NCI-H1417 treated with DMSO at 0.1 percent for 48 hours (cell line): ENCODE measurements at places on chromosomes 6 and 20.

DNA sequence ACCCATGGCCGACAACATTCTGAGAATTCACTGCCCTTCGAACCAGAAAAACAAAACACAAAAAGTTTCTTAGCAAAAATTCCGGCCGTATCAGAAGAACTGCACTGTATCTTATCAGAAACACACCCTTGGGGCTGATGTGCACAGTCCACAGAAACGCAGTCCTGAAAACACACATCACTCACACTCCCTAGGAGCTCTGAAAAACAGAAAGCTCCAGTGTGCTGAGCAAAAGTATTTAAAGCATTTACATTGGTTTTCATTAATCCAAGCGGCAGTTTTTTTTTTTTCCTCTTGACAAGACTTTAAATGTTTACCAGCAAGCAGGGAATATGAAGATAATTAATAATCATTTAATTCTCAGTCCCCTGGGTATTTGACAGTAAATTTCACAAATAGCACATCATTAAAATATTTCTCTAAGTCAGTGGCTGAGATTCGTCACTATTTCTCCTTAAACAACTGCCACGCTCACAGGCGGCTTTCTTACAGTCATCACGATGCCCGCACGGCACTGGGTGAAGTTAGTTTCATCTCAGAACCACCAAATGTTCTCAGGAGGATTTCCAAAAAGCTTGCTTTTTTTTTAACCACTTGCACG is 13.3 kb downstream of the NFATC2 start:
- no peak for DNase-seq

DNA sequence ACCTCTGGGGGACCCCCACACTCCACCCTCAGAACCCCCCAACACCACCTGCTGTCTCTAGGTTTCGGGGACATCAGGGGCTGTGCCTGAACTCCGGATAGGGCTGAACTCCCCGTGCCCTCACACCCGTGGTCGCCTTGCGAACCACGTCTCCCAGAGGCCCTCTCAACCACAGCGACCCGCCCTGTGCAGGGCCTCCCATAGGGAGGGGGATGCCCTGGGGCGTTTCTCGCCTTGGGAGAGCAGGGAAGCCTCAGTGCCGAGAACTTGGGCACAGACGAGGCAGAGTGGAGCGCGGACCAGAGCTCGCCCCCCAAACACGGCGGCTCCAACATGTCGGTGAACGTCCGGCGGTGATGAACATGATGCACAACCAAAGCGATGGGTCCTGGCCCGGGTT is 6.8 kb downstream of the FRMD1 start:
- no peak for DNase-seq

- no peak for DNase-seq
Measured at GRCh38 chr6:147227770-147228320, 23.6 kb downstream of the STXBP5 start.

DNA sequence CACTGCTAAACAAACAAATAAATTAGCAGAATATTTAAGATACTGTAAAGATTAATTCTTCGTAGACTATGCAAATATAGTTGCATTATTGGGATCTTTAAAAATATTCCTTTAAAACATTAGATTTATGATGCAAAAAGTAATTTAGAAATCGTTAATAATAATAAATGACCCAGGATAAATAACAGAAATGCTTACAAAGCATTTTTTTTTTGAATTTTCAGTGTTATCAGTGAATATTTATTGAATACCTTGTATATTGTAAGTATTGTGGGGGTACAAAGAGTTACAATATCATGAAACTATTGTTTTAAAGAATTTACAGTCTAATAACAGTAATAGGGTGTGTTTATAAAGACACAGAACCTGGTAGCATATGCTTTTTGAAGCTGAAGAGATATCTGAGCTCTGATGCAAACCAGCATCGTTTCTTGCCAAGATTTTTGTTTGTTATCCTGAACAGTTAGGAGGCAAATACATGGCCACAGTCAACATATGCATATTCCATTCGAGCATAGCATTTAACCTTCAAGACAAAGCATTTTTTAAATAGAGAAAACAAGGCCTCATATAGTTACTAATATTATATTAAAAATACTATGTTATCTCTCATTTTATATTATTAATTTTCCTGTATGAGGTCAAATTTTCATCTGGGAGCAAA is 487.2 kb downstream of the PHF3 start:
- no peak for DNase-seq

- no peak for DNase-seq
Measured at GRCh38 chr6:17457956-17458355, 64.6 kb downstream of the CAP2 start.

GRCh38 chr20:52379723-52380336 is 188.3 kb upstream of the ZFP64 start:
- no peak for DNase-seq

DNA sequence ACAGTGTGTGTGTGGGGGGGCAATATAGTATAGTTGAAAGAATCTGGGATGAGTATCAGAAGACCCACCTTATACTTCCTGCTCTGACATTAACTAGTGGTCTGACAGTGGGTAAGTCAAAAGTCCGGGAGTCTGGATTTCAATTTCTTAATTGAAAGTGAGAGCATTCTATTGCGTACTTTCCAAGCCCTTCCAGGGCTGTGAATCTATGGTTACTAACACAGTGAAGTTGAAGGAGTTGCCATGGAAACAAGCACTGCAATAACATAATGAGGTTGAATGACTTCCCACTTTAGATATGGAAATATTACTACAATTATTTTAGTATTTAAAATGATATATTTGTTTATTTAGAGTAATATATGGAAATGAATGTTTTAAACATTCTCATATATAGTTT is 80.2 kb downstream of the MLIP start:
- no peak for DNase-seq

- DNase-seq: no peak
Measured at GRCh38 chr6:125117818-125118217, 35.8 kb upstream of the TPD52L1 start.

GRCh38 chr6:157602521-157603295 is 220.3 kb upstream of the SNX9 start:
- DNase-seq: no peak

GRCh38 chr6:115194981-115195638 is 852.3 kb upstream of the HS3ST5 start:
- DNase-seq: no peak

- DNase-seq: no peak
Measured at GRCh38 chr20:18545566-18545965, 21.7 kb upstream of the SMIM26 start.

DNA sequence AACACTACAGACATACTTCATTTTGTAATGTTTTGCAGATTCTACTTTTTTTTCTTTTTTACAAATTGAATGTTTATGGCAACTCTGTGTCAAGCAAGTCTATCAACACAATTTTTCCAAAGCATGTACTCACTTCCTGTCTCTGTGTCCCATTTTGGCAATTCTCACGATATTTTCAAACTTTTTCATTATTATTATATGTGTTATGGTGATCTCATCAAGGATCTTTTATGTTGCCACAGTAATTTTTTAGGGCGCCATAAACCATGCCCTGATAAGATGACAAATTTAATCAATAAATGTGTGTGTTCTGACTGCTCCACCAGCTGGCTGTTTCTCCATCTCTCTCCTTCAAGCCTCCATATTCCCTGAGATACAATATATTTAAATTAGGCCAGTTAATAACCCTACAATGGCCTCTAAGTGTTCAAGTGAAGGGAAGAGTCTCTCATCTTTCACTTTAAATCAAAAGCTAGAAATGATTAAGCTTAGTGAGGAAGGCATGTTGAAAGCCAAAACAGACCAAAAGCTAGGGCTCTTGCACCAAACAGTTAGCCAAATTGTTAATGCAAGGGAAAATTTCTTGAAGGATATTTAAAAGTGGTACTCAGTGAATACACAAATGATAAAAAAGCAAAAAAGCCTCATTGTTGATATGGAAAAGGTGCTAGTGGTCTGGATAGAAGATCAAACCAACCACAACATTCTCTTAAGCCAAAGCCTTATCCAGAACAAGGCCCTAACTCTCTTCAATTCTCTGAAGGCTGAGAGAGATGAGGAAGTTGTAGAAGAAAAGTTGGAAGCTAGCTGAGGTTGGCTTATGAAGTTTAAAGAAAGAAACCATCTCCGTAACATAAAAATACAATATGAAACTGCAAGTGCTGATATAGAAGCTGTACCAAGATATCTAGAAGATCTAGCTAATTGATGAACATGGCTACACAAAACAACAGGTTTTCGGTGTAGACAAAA is 194.4 kb upstream of the TAB2 start:
- DNase-seq: no peak

- no peak for DNase-seq
Measured at GRCh38 chr20:54084727-54085388, 14.5 kb upstream of the BCAS1 start.

GRCh38 chr6:72651967-72652956 is 30.4 kb downstream of the KCNQ5 start:
- no peak for DNase-seq

DNA sequence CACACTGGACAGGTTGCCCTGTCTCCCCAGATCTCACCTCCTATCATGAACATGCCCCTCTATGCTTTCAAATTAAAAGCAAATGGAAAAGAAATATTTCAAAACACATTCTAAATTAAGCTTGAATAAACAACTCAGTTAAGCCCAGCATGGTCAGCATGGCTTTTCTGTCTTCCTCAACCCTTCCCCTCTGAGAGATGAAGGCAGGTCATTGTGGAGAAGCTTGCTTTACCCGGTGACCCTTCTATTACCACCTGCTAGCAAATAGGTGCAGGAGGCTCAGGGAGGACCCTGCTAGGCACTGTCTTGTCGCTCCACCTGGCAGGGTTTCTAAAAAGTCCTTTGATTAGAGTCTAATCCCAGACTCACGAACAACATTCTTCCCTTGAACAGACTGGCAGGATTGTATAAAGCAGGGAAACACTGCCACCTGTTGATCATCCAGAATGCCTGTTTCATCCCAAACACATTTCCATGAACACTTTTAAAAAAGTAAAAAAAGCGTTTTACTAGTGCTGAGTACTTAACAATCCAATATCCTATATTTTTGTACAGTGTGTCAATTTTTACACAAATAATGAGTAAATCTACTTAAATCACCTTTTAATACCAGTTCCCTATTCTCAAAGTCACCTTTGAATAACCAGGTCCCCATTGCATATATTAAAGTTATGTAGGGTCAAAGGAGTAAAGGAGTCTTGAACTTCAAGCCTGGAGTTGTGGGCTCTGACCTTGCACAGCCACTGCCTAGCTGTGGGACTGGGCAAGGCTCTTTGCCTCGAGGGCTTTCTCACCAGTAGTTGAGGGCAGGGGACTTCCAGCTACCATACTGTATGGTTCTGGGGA is 75.5 kb downstream of the GPR6 start:
- DNase-seq: no peak

GRCh38 chr6:32974016-32974333 is 5.6 kb downstream of the BRD2 start:
- DNase-seq: no peak

- no peak for DNase-seq
Measured at GRCh38 chr20:38226553-38226952, 34.0 kb downstream of the KIAA1755 start.

GRCh38 chr20:39899881-39900280 is 789.2 kb downstream of the MAFB start:
- DNase-seq: no peak

DNA sequence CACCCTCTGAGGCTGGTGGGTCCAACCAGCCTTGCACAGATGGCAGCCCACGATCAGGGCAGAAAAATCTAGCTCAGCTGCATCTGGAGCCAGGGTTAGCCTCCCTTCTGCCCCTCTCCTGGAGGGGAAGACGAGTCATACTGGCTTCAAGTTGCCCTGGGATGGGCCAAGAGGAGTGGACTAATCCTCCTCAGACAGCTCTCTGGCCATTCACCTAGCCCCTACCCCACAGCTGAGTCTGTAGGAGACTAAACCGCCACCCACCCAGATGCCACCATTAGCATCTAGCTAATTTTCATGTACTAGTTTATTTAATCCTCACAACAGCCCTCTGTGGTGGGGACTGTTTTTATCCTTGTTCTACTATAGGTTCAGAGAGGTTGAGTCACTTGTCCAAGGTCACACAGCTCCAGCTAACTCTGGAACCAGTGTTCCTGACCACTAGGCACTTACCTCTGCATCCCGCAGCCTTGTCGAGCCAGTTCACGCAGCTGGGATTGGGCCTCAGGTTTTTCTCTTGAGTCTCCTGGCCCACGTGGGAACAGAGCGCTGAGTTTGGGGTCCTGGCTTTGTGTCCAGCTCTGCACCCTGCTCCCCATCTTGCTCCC is 48.5 kb upstream of the CCDC167 start:
- no peak for DNase-seq

- no peak for DNase-seq
Measured at GRCh38 chr20:48210111-48211027, 425.1 kb upstream of the SULF2 start.

- no peak for DNase-seq
Measured at GRCh38 chr20:11271319-11271718, 597.5 kb upstream of the JAG1 start.

GRCh38 chr6:125013938-125014660 is 51.9 kb downstream of the RNF217 start:
- peak; percentile 26 for DNase-seq

DNA sequence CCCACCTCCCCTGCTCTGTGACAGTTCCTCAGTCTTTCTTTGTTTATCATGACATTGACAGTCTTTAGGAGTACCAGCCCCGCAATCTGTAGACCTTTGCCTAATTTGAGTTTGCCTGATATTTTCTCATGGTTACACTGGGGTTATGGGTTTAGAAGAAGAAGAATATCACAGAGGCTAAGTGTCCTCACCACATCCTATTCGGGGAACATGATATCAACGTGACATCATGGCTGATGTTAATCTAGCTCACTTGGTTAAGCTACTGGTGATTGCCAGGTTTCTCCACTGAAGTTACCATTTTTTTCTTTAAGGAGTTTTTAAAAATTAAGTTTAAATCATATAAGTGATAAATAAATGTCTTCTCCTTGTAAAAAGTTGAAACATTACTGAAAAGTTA is 127.5 kb downstream of the CEP57L1 start:
- no peak for DNase-seq

DNA sequence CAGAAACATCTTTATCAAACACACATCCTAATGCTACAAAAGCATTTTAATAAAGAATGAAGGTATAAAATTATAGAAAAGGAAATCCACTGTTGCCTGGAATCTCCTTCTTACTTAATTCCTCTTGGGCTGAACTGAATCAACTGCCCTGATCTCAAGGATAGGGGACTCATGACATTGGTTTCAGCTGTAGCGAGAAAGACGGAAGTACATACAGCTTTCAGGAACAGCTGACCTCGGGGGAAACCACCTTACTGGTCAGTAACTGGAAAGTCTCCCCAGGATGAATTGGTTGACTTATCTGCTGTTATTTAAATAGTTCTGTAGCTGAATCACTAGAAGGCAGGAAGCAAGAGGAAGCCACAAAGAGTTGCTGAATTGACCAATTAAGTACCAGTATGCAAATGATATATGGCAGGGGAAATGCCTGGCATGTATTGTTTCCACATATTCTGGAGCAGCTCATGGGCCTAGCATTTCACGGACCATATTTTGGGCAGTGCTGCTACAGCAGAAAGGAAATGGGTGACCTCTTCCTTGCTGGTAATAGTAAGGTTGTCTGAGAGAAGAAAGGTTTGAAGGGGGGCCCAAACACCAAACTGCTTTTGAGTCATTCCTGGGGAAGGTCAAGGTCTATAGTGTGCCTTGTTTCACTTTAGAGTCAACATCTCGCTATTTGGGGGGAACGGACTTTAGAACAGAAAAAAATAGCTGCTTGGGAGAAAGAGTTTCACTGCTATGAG is 43.7 kb upstream of the MAP7 start:
- no peak for DNase-seq
